ENCODE measurements at places on chromosomes 6 and 20. TPM values are rescaled to one million over a fixed set of nuclear protein-coding genes. Genes with fewer than 3 reads are reported as not detected.

OTOR gene
- total RNA-seq = not detected

HRH3 gene
- not detected for total RNA-seq

LATS1 gene
- total RNA-seq = 10.3 TPM

FRMD1 gene
- 0.41 TPM for total RNA-seq

- DNase-seq = peak; percentile 68
These were observed 17.9 kb downstream of the GNAS start for GRCh38 chr20:58870293-58871014.

DNA sequence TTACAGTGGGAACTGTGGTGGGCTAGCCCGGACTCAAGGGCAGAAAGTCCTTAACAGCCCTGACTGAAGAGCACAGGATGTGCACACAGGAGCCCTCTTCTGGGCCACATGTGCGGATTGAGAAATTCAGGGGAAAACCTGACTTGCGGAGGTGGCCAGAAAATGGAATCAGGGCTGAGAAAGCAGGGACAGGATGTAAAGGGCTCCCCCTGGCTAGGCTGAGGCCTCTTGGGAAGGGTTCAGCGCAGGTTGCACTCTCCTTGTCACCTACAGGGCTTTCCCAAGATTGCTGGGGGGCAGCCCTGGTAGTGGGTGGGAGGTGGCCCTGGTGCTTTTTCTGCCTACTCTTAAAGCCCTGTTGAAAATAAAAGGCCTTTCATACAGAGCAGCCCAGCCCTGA is 251.2 kb downstream of the SLC24A3 start:
- no peak for DNase-seq

DNA sequence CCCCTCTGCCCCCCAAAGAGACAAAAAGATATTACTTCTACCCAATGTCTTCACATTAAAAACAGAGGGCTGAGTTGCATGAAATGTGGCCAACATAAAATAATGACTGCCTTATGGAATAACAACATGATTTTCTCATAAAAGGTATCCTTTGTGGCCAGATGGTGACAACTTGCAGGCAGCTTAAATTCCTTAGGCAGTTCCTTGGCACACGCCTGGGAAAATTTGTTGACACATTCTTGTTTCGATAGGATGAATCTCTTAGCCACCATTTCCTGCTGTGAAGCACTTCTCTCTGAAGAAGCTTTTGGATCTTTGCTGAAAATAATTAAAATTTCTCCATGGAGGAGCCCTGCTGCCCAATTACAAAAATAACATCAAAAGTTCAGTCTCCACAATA is 109.0 kb upstream of the COL21A1 start:
- no peak for DNase-seq

GRCh38 chr6:7112741-7113313 is 5.1 kb downstream of the RREB1 start:
- DNase-seq = peak; percentile 72

GRCh38 chr6:3665608-3666007 is 85.9 kb downstream of the PXDC1 start:
- DNase-seq = no peak

- DNase-seq = no peak
These were observed 160.6 kb downstream of the HIVEP2 start for GRCh38 chr6:142784344-142784743.

- no peak for DNase-seq
These were observed 813.3 kb downstream of the HACE1 start for GRCh38 chr6:104046426-104046825.

- DNase-seq = no peak
These were observed 326.5 kb downstream of the RNGTT start for GRCh38 chr6:88636871-88637270.

- DNase-seq = peak; percentile 88
These were observed 881 bp downstream of the BICRAL start for GRCh38 chr6:42782689-42783176.

DNA sequence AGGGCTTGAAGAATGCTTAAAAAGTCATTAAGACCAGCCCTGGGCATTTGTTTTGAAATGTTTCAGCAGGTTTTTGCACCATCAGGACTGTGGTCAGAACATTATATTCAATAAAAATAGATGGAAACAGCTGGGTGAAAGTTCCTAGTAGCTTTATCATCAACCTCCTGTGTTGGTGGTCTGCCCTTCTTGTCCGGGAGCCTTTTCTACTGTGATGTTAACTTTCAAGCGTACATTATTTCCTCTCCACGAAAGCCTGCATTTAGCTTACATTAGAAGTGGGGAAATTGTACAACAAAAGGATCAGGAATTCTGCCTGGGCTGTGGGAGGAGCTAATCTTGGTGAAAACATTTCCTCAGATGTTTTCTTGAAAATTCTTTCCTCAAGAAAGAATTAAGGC is 71.1 kb downstream of the LAMA4 start:
- DNase-seq = no peak

- DNase-seq = no peak
These were observed 19.0 kb downstream of the HECA start for GRCh38 chr6:139153855-139154254.

GRCh38 chr6:134495890-134496248 is 178.0 kb upstream of the SGK1 start:
- DNase-seq = no peak

GRCh38 chr6:151216804-151217203 is 23.0 kb upstream of the AKAP12 start:
- no peak for DNase-seq
